Vagina (tissue), 2 donors: ENCODE measurements at places on chromosomes 4 and X.

GRCh38 chr4:133320576-133321170 lies 171.6 kb downstream of the PCDH10 start:
- H3K27me3 ChIP-seq: no peaks in the 10 kb centered on the region
- no peaks in the 10 kb centered on the region for H3K4me1 ChIP-seq
- H3K36me3 ChIP-seq: no peaks in the 10 kb centered on the region
- no peak for DNase-seq

DNA sequence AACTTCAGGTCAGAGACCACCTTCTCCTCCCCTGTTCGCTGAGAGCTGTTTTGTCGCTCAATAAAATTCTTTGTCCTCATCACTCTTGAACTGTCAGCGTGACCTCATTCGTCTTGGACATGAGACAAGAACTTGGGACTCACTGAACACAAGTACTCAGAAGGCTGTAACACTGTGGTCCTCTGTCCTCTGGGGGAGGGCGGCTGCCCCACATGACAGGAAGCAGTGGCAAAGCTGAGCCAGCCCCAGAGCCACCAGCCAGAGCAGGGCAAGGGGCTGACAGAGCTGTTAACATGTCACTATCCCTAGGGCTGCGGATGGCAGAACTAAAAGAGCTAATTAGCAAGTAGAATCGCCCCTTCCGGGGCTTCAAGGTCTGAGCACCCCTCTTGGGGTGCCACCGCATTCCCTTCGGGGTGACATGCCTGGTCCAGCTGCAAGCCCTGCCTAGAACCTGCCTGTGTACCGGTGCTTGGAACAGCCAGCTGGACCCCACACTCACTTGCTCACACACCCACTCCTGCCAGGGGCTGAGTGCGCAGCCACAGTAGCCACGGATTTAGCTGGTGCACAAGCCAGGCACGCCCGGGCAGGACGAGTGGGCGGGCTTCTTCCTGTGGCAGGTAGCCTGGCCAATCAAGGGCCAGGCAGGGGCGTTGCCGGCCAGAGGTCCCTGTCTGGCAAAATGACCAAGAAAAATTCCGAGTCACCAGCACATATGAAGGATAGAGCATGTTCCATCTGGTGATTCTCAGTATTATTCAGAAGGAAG lies 648.6 kb upstream of the AGA start:
- no peak overlapping the region for H3K4me3 ChIP-seq
- H3K27me3 ChIP-seq: no peaks in the 10 kb centered on the region
- H3K27ac ChIP-seq: no peak overlapping the region
- no peaks in the 10 kb centered on the region for H3K4me1 ChIP-seq

DNA sequence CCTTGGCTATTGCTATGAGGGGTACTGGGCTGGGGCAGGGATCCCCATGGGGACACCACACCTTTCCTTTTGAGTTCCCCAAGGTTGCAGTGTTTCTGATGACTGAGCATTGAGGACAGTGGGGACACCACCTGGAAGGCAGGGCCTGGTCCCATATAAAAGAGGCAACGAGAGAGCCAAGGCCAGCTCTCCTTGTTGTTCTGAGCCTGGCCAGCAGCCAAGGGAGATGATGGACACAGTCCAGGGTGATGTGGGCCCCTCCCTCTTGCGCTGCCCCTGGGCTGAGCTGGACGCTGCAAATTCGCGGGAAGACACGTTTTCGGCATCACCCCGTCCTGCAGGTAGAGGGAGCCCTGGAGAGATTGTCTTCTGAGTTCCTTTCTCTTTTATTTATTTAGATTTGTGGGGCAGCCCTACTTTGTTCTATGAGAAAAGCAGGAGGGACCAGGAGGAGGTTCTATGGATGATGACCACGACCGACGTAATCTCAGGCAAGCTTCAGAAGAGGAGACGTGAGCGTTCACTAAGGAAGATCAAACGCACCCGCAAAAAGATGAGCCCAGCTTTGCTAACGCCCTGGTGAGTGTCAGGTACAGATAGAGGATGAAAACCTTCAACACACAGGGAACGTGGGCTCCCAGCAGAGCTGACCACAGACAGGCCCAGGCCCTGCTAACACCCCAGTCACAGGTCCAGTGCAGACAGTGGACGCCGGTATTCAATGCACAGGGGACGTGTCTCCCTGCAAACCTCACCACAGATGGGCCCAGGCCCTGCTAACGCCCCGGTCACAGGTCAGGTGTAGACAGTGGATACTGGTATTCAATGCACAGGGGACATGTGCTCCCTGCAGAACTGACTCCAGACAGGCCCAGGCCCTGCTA lies 97.4 kb downstream of the SHOX start:
- no peaks in the 10 kb centered on the region for H3K4me1 ChIP-seq
- no peaks in the 10 kb centered on the region for H3K27me3 ChIP-seq
- H3K27ac ChIP-seq: no peak overlapping the region
- H3K4me3 ChIP-seq: no peak overlapping the region
- peak; percentile 62 for DNase-seq

GRCh38 chr4:159077702-159078495 lies 25.0 kb upstream of the RAPGEF2 start:
- H3K4me1 ChIP-seq: no peaks in the 10 kb centered on the region
- H3K27me3 ChIP-seq: no peaks in the 10 kb centered on the region
- H3K36me3 ChIP-seq: no peaks in the 10 kb centered on the region
- H3K4me3 ChIP-seq: no peak overlapping the region
- H3K27ac ChIP-seq: no peak overlapping the region

DNA sequence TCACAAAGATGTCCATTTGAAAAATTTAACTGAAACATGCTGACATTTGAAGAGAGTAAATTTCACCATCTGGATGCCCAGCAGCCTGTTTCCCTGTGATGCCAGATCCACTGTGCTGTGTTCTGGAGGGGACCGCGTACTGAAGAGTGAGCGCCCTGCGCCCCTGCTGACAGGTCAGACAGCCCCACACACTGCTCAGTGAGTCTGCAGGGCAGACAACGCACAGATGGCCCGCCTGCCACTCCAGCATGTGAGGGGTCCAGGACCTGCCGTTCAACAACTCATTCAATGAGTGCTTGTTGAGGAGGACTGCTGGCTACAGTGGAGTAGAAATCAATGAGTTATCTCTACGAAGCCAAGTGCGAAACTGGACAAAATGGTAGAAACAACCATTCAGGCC lies 49.2 kb downstream of the FGFRL1 start:
- H3K4me1 ChIP-seq: no peaks in the 10 kb centered on the region
- no peaks in the 10 kb centered on the region for H3K27me3 ChIP-seq
- no peak overlapping the region for H3K27ac ChIP-seq
- no peak overlapping the region for H3K4me3 ChIP-seq
- no peaks in the 10 kb centered on the region for H3K36me3 ChIP-seq

- DNase-seq: no peak
- no peak overlapping the region for H3K27ac ChIP-seq
- H3K4me3 ChIP-seq: no peak overlapping the region
- H3K4me1 ChIP-seq: no peaks in the 10 kb centered on the region
Measured at GRCh38 chr4:166808380-166808779, 425.9 kb downstream of the SPOCK3 start.

DNA sequence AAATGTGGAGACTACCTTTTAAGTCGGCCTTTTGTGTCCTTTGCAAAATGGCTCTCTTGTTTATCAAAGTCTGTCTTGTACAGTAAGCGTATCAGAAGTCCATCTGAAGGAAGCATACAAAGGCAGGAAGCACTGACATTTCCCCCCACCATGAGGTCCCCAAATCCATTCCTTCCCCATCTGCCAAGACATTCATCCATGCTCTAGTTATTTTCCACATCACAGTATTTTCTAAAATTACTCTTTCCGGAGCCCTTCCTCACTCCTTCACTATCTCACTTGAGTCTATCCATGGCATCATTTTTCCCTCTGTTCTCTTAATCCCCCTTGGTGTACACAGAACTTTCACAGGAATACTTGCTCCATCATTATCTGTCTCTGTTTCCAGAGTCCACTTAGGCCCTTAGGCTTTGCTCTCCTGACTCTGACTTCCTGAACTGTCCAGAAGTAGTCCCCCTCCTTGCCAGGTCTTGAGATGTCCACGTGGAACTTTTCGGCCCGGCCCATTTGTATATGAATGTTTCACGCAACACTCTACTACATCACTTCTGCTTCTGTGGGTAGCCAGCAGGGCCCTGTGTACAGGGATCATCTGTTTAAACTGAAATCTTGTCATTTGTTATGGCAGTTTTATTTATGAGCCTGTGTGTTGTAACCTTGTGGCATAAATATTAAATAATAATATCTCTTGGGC lies 2.1 kb downstream of the SEL1L3 start:
- DNase-seq: no peak
- H3K27me3 ChIP-seq: no peaks in the 10 kb centered on the region
- no peaks in the 10 kb centered on the region for H3K36me3 ChIP-seq
- H3K4me3 ChIP-seq: no peak overlapping the region

DNA sequence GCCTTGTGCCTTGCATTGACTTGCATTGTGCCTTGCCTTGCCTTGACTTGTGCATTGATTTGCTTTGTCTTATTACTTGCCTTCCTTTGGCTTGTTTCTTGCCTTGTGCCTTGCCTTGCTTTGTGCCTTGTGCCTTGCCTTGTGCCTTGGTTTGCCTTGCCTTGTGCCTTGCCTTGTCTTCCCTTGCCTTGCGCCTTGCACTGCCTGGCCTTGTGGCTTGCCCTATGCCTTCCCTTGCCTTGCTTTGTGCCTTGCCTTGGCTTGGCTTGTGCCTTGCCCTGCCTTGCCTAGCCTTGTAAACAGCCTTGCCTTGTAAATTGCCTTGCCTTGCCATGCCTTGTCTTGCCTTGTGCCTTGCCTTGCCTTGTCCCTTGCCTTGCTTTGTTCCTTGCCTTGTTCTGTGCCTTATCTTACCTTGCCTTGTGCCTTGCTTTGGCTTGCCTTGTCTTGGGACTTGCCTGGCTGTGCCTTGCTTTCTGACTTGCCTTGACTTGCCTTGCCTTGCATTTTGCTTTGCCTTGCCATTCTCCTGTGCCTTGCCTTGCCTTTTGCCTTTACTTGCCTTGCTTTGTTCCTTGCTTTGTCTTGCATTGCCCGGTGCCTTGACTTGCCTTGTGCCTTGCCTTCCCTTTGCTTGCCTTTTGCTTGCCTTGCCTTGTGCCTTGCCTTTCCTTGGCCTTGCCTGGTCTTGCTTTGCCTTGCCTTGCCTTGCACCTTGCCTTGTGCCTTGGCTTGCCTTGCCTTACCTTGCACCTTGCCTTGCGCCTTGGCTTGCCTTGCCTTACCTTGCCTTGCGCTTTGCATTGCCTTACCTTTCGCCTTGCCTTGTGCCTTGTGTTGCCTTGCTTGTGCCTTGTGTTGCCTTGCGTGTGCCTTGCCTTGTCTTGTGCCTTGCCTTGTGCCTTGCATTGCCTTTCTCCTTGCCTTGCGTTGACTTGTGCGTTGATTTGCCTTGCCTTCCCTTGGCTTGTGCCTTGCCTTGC lies 97.5 kb downstream of the TAB3 start:
- no peaks in the 10 kb centered on the region for H3K4me1 ChIP-seq
- H3K36me3 ChIP-seq: no peaks in the 10 kb centered on the region
- no peaks in the 10 kb centered on the region for H3K27me3 ChIP-seq
- DNase-seq: no peak
- H3K27ac ChIP-seq: no peak overlapping the region
